ENCODE measurements at places on chromosomes 5 and 9.

DNA sequence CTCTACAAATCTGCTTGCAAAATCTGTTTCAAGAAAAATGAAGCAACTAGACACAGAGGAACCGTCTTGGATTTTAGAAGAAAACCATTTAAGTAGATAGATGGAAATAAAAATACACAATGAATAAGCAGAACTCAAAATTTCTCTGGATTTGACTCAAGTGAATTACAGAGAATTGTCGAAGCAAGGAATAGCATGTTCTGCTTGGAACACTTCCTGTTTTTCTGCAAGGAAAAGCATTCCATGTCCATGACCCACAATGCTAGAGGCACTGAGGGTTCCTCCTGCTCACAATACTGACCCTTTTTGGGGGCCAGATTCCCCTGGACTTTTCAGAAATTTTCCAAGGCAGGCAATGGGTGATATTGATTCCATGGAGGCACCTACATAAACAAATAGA lies 29.8 kb downstream of the PRUNE2 start:
- DNase-seq: no peak

DNA sequence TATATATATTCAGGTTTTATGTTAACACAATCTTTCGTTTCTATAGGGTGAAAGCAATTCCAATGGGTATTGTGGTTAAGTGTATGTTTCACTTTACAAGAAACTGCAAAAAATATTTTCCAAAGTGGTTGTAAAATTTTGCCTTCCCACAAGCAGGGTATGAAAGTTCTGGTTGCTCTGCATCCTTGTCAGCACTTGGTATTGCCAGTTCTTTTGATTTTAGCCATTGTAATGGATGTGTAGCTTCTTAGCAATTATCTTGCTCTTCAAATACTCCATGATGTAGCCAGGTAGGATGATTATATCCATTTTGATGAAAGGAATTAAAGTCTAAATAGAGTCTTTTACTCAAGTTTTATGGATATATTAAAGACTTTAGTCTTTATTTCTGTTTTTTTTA lies 9.1 kb upstream of the ADAM19 start:
- no peak for DNase-seq

DNA sequence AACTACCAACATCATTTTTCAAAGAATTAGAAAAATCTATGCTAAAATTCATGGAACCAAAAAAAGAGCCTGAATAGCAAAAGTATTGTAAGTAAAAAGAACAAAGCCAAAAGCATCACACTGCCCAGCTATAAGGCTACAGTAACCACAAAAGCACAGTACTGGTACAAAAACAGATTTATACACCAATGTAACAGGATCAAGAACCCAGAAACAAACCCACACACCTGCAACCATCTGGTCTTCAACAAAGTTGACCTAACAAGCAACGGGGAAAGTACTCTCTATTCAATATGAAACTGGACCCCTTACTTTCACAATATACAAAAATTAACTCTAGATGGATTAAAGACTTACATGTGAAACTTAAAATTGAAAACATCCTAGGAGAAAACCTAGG lies 94.2 kb upstream of the TARS1 start:
- no peak for DNase-seq

GRCh38 chr5:143635888-143636287 lies 176.1 kb upstream of the HMHB1 start:
- DNase-seq: no peak

GRCh38 chr9:109499631-109500410 lies 1.7 kb upstream of the PTPN3 start:
- no peak for DNase-seq

DNA sequence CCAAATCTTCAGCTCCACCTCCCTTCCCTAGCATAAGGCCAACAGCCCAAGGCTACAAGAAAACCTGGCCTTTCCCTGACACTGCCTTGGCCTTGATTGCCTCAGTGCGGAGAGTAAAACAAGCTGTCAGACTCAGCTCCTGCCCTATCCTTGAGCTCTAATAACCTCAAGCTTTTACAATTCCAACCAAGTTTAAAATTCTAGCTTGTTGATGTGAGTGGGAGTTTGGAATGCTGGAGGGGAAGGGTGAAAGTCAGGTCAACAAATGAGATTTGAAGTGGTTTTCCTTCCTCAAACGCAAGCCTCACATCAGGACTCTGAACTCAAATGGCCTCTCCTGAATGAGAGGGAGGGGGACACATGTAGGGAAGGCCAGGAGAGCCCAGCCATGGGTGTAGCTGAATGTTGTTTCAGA lies 197.0 kb upstream of the VLDLR start:
- no peak for DNase-seq

- no peak for DNase-seq
Observed at GRCh38 chr5:153358315-153358976, 132.0 kb upstream of the GRIA1 start.

DNA sequence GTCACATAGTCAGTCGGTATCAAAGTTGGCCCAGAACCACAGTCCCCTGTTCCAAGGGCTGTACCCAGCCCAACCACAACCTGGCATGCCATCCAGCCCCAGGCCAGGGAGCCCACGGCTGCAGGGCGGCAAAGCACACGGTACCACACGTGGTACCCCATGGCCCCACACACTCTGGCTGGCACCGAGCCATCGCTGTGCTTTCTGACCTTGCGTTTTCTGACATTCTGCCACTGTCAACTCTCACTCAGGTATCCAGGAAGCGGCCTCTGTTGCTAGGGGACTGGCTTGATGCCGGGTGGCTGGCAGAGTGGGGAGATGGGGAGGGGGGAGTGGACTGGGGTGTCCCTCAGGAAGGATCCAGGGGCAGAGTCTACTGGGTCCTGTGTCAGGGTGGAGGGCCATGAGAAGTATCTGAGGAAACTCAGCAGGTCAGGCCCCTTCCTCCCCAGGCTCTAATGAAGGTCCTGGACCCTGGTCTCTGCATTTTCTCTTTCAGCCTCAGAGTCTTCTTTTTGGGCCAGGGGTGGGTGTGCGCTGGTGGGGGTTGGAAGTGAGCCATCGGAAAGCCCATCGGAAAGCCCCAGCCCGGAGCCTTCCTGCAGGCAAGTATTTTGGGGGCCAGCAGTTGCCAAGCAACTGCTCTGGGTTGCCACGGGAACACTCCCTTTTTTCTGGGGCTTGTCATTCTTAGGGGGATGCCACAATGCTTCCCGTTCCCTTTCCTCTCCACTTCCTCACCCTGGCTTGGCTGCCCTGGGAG lies 21.0 kb upstream of the RALGDS start:
- peak; percentile 86 for DNase-seq

- DNase-seq: no peak
Observed at GRCh38 chr5:132179405-132179804, 48.2 kb downstream of the P4HA2 start.

DNA sequence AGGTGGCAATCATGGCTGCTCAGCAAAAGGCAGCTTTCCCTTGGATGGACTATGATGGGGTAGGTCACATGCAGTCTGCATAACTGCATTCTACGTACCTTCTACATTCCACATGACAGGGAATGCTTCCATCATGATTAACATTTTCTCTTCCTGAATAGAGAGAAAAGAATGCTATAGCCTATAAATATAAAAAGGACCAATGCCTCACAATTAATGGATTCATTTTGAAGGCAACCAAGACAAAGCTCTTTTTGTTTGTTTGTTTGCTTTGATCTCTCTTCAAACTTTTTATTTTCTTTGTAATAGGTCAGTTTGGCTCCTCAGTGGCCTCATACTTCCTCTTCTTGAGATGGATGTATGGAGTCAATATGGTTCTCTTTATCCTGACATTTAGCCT lies 201.3 kb downstream of the ALDH1A1 start:
- DNase-seq: no peak

DNA sequence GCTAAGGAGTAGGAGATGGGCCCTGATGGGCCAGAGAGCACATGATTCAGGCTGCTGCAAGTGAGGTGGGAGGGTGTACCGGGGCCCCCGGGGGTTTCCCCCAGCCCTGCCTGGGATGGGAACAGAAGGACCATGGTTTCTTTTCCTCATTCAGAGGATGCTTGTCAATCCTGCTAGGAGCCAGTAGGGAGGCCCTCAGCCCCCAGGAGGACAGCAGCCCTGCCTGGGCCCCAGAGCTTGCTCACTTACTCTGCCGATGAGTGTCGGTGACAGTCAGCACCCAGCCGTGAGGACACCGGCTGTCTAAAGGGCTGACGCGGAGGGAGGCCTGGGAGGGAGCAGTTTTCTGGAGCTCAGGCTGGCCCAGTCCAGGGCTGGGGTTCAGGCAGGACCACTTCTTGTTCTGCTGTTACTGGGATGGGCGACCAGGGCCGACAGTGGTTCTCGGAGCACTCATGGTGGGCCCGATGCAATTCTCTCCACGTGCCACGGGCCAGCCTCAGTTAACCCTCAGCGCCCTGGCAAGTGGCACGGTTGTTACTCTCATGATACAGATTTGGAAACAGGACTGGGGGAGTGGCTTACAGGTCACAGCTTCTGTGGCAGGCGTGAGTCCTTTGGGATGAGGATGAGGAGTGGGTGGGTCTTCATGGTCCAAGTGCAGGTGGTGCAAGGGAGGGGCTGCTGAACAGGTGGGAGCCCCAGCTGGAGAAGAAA lies 1.8 kb downstream of the ARRDC1 start:
- DNase-seq: no peak

GRCh38 chr5:36403632-36404311 lies 102.1 kb upstream of the RANBP3L start:
- no peak for DNase-seq

DNA sequence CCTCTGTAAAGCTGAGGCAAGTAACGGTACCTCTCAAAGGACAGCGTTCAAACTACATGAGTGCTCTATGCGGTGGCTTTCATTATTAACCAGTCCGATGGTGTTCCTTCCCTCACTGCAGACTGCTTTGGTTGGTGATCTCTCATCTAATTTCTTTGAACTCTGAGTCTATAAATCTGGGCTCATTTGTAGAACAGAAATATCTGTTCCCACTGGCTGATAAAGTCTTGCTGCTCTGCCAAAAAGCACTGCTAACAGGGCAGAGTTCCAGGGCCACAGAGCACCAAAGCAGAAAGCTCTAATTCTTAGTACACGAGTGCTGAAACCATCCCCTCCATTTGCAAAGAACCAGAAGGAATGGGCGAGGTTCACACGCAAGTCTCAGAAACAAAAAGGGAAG lies 81.9 kb downstream of the MED27 start:
- no peak for DNase-seq

DNA sequence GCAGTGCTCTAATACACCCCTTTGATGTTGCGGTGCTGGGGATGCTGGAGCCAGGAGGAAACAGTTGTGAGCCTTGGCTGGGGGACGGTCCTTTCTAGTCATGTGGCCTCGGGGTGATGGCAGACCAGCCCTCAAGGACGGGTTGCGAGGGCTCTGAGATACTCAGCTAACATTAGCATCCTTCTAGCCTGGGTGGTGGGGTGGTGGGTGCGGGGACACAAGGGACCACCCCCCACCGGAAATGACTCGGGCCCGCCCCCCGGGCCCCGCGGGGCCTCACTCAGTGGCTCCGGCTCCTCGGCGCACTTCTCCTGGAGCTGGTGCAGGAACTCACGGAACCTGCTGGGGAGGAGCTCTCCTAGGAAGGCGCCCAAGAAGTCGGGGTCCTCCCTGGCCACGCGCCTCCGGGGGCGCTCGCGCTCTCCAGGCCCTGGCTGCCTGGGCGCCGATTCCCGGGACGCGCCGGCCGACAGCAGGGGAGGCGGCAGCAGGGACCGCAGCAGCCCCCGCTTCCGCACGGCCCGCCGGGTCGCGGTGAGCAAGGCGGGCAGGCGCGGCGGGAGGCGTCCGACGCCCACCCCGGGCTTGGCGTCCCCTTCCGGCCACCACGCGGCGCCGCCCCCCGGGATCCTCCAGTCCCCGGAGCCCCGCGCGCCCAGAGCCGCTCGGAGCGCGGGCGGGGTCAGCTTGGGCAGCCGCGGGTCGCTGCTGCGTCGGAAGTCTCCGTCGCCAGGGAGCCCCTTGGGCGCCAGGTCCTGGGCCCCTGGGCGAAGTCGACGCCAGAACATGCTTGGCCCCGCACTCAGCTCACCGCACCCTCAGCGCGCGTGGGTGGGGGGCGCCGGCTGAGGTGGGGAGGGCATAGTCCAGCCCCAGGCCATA lies 873 bp downstream of the C9orf50 start:
- DNase-seq: no peak

GRCh38 chr5:95939465-95939864 lies 22.2 kb downstream of the ELL2 start:
- no peak for DNase-seq

- no peak for DNase-seq
Observed at GRCh38 chr5:54676481-54677340, 159.2 kb downstream of the SNX18 start.

- no peak for DNase-seq
Observed at GRCh38 chr9:120187758-120188157, 392.2 kb downstream of the CDK5RAP2 start.

DNA sequence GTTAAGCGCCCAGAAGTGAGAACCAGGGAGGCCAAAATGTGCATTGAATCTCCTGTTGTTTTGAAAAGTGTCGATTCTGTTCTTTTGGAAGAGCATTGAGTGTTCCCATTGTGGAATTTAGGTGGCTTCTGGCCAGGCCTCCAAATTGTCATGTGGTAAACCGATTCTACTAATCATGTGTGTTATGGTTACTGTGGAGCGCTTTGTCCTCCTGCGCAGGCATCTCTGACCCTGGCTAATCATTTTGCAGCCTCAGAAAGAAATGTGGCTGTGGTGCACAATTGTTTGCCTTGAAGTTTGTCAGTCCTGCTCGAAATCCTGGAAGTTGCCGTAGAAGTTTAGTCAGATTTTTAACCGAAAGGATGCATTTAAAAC lies 121.3 kb downstream of the RASGRF2 start:
- DNase-seq: no peak

DNA sequence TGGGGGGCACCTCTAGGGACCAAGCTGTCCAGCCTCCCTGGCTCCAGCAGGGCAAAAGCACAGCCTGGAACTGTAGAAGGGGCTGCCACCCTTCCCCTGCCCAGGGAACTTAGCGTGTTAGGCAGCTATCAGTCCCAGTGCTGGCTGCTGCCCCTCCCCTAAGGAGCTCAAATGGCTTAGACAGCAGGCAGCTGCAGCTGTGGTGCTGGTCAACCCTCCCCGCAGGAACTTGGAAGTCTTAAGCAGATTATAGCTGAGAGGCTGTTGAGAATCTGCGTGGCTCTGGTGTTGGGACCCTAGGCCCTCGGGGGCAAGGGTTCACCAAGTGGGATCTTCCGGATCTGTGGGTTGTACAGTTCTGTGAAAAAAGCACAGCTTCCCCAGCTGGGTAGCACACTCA lies 536.5 kb upstream of the CDH10 start:
- DNase-seq: peak; percentile 61

DNA sequence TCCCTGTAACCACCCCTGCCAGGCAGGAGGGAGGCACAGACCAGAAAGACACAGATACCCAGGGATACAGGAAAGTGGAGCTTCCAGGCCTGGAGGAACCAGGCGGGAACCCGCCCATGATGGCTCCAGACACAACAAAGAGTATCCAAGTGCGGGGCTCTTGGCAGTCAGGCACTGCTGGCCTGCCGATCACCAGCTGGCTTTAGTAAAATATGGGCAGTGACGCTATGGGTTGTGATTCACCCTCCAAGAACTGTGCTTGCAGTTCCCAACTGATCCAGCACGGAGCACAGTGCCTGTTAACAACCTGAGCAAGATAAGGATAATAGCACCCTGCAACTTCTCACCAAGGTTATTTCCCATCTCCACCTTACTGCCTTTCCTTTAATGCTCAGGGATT lies 463.3 kb downstream of the IRX1 start:
- DNase-seq: no peak

Data from naive thymus-derived CD8-positive, alpha-beta T cell (primary cell).